Activated naive CD8-positive, alpha-beta T cell treated with anti-CD3 and anti-CD28 coated beads, Interleukin-2, amount 50 U/mL, for 24 hours (primary cell): ENCODE measurements at places on chromosomes 12 and 14.

DNA sequence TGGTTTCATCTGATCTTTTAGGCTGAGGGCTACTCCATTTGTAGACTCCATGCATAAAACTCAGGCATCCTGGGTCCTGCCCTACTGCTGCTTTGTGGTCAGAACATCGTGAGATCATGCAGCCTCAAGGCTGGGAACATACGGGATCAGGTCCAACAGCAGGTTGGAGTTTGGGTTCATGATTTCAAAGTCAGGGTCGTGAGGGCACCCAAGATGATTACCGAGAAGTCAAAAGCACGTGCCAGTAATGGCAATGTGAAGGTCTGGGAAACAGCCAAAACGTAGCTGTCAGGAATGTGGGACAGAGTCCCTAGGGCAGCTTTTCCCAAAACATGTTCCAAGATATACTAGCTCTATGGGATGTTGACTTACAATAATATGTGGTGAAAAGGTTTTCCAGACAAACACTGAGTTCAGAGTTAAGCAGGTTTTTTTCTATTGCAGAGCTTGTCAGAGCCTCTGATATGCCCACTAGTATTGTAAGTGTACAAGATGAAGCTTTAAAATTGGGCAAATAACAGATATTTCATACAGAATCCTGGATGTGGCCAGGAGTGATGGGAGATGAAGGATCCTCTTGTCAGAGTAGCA lies 130.3 kb upstream of the DNM1L start:
- no peak for DNase-seq

DNA sequence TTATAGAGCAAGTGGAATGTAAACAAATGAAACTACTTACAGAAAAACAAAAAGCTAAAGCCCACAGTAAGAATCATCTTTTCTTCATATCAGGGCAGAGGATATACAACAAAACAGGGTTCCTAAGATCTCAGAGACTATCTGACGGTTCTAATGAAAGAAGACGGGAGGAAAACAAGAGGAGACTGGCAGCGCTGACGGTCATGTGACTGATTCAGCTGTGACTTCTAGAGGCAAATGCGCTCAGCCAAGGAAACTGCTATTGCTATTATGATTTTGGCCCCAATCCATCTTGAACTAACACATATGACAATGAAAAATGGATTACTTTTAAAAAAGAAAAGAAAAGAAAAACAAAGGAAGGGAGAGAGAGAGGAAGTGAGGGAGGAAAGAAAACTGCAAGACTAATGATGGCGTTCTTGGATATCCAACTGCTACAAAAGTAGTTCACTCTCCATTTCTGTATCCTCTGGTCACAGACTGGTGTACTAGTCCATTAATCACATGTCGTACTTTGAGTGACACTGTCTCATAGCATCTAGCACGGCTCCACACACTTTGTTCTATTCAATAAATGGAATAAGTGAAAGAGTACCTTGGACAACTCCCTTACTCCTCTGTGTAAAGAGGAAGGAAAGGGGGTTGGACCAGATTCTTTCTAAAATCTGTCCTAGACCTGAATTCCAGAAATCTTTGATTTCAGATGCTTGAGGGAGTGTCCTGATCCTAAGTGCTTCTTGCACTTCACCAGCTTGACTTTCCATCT lies 119.3 kb downstream of the DAD1 start:
- no peak for DNase-seq

DNA sequence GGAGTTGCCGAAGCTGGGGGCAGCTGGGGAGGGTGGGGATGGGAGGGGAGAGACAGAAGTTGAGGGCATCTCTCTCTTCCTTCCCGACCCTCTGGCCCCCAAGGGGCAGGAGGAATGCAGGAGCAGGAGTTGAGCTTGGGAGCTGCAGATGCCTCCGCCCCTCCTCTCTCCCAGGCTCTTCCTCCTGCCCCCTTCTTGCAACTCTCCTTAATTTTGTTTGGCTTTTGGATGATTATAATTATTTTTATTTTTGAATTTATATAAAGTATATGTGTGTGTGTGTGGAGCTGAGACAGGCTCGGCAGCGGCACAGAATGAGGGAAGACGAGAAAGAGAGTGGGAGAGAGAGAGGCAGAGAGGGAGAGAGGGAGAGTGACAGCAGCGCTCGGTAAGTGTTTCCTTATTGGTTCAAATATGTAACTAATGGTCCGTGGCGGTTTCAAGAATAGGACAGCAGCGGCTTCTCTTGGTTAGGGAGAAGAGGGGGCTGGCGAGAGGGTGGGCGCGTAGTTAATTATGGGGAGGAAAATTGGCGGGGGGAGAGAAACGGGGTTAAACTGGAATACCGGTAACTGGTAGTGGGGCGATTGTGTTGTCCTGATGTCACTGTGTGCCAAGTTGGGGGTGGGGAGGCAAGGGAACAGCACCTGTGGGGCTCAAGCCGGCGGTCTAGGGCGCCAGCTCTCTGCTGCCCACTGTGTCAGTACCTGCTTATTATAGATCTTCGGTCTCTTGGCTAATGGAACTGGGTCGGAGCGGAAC lies 8.4 kb downstream of the HOXC8 start:
- DNase-seq: no peak

DNA sequence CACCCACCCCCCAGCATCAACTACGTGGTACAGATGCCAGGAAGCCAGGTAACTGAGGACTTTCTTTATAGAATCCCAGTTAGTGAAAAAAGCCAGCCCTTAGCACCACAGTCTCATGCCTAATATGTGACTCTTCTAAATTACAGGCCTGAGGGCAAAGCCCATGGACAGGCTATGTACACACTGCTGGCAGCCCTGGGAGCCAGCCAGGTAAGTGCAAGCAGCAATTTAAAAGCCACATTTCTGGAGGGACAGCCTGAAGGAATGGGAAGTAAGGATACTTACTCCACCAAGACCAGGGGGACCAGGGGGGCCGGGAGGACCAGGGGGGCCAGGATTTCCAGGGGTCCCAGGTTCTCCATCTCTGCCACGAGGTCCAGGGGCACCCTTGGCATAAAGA lies 7.0 kb downstream of the COL2A1 start:
- DNase-seq: no peak

DNA sequence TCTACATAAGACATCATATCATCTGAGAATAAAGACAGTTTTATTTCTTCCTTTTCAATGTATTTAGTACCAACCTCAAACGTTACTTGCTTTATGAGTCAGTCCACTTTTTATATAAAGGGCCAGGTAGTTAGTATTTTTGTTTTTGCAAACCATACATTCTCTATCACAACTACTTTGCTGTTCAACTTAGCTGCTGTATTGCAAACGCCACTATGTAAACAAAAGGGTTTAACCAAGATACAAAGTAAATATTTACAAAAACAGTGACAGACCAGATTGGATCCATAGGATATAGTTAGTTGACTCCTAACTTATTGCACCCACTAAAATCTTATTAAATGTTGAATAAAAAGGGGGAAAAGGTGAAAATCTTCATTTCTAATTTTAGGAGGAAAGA lies 87.7 kb upstream of the FOXG1 start:
- no peak for DNase-seq

DNA sequence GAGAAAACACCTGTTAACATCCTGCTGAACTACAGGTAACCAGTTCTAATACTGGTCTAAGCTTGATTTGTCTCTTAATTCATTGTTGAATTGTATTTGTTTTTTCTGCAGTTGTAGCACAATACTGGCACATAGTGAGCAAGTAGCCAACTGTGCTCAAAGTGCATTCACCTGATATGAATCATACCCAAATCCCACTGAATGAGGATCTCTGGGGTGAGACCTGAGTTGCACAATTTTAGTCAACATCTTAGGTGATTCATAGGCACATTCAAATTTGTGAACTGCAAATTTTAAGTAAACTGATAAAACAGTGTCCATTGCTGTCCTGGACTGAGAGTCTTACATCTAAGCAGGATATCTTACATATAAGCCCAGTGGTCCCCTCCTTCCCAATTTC lies 12.8 kb downstream of the KCNC2 start:
- DNase-seq: no peak

- no peak for DNase-seq
Observed at GRCh38 chr12:49621651-49622500, 1.5 kb upstream of the PRPF40B start.

- DNase-seq: peak; percentile 26
Observed at GRCh38 chr14:72892103-72892878, 1.6 kb downstream of the DPF3 start.

DNA sequence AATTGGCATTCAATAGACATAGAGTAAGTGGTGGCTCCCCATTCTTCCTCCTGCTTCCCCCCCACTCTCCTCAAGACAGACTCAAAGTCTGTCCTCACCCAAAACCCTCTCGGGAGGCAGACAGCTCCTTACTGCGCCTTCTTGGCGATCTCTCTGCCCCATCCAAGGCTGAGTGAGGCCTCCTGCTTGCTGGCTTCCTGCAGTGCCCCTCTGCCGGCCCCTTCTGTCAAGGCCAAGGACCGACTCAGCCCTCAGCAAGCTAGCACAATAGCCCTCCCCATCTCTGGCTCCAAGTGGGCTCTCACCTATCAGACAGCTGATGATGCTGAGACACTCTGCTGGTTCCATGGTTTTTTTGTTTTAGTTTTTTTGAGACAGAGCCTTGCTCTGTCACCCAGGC lies 62.5 kb upstream of the DLK1 start:
- no peak for DNase-seq

DNA sequence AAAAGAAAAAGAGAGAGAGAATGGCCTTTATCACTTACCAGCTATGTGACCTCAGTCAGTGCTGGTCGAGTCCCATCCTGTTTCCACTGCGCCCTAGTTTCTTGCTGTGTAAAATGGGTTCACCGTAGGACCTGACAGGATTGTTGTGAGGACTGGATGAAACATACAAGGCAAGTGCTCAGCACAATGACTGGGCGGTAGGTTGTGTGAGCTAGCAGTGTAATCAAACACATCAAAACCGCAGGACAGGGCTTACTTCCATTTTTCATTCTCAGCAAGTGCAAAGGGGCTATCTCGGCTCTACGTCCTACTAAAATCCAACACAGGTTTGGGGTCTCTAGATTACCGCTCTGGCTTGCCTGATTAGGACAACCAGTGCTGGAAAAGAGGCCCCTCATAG lies 36.4 kb upstream of the ATXN2 start:
- no peak for DNase-seq
